ENCODE measurements at places on chromosomes 4 and X. TPM values are rescaled to one million over a fixed set of nuclear protein-coding genes. Genes with fewer than 3 reads are reported as not detected.

DNA sequence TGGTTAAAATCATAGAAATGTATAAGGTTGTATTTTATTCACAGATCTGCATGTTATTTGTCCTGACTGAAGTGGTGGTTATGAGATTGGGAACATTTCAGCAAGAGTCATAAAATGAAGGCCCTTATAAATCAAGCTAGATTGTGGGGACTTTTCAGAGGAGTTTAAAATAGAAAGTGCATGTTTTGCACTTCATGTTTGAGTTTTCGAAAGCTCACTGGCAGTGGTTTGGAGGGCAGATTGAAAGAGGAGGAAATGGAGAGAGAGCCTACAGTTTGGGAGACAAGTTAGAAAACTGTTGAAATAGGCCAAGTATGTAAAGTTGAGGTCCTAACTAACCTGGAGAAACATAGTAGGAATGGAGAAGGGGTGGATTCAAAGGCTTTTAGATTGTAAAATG, 124.9 kb downstream of the KDM6A start:
- peaks cover 53% of the 10 kb centered on the region for H3K4me1 ChIP-seq
- peak overlapping the region; percentile 23 for H3K4me3 ChIP-seq
- DNase-seq, result no peak
- H3K36me3 ChIP-seq, result peaks cover 31% of the 10 kb centered on the region
- peak overlapping the region; percentile 74 for H3K27ac ChIP-seq
- H3K27me3 ChIP-seq, result no peaks in the 10 kb centered on the region

- DNase-seq, result no peak
- H3K4me3 ChIP-seq, result peak overlapping the region; percentile 38
- peaks cover 84% of the 10 kb centered on the region for H3K4me1 ChIP-seq
- peak overlapping the region; percentile 71 for H3K27ac ChIP-seq
- H3K36me3 ChIP-seq, result peaks cover 2% of the 10 kb centered on the region
- H3K27me3 ChIP-seq, result no peaks in the 10 kb centered on the region
Observed at GRCh38 chr4:87014284-87014782, 79.5 kb downstream of the AFF1 start.

Gene DCHS2
- not detected for total RNA-seq

Gene TMEM31
- total RNA-seq, result not detected

Gene RAB39B
- total RNA-seq, result 13.1 TPM
